Naive B cell (primary cell): ENCODE measurements at places on chromosomes 3 and 15.
A peak's percentile ranks its signal among the peaks of the same experiment; 100 is the strongest.

DNA sequence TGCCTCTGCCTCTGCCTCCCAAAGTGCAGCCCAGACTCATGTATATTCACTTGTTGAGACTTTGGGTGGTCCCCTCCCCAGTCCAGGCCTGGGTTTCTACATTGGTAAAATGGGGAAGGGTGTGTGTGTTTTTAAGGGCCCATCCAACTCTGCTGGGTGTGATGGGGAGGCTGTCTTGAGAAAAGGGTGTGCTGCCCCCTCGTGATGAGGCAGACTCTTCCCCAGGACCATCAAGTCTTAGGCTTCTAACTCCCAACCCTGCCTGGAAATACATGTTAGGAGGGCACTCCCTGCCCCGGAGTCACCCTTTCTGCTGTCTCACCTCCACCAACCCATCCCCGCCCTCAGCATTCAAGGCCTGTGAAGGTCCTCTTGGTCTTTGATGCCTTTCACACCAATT, 4.4 kb upstream of the PTPN23 start:
- DNase-seq, result no peak

GRCh38 chr3:65052101-65052500, 364.3 kb upstream of the ADAMTS9 start:
- DNase-seq, result no peak

DNA sequence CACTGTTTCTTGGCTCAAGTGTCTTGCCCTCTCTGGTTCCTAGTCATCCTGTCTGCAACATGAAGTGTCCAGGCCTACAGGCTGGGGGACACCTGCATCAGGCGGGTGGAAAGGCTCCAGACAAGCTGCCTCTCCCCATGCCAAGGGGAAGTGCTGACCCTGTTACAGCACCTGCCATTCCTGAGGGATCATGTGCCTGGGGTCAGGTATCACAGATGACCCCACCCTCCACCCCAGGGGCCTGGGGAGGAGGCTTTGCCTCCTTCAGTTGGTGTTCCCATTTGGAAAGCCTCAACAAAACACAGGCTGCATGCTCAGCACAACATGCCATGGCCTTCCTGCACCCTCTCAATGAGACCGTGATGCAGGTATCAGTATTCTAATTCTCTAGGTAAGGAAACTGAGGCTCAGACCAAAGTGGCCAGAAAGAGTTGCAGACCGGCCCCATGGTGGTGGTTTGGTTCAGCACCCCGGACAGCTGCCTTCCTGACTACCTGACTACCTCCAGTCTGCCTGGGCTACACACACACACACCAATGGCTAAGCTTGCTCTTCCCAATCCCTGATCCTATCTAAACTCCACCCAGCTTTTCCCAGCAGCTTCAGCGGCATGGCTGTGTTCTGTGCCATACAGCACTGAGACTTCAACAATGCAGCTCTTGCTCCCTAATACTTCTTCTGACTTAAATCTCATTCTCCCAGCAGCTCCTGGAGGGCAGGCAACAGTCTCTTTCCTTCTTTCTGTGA, 69.7 kb upstream of the LINGO1 start:
- no peak for DNase-seq

DNA sequence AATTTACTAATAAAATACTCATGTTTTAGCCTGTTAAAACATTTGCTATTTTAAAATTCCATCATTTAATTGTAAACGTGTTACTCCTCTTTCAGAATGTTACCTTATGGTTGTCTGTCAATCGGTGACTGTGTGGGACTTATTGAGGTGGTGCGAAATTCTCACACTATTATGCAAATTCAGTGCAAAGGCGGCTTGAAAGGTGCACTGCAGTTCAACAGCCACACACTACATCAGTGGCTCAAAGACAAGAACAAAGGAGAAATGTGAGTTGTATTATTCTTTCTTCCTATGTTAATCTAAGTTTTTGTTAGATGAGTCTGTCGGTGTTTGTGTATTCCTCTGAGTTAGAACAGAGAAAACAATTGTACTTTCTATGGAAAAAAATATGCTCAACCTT, 21.7 kb downstream of the KCNMB3 start:
- DNase-seq, result no peak

DNA sequence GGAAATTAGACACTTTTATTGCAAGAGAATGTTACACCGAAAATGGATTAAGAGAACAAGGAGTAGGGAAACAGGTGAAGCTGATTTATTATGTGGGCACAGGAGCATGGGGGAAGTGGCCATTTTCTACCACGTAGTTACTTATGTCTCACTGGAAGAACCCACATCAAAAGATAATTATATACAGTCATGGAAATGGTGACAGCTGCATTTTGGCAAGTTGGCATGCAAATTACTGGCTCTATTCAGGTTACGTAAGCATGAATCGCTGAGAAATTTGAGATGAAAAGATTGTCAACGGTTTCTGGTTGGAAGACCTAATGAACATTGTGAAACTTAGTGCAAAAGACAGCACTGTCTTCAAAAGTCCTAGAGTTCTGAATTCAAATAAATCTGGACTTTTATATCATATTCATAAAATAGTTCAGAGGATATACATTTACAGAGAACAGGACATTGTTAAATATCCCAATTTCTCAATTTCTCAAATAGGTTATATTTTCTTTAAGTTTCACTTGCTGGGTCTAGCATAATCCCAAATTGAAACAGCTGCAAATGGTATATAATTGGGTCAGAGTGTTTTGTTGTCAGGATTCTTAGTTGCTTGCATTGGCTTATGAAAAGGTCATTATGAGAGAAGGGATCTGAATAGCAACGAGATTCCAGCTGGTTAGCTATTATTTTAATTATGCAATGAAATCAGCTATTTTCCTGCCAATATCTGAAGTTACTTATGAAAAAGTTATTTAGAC, 567.8 kb downstream of the ZPLD1 start:
- no peak for DNase-seq

- DNase-seq, result no peak
Observed at GRCh38 chr3:177529071-177529550, 331.8 kb upstream of the TBL1XR1 start.

GRCh38 chr3:180250172-180250571, 213.4 kb upstream of the PEX5L start:
- no peak for DNase-seq

- no peak for DNase-seq
Observed at GRCh38 chr15:69579950-69580618, 127.5 kb downstream of the RPLP1 start.

- DNase-seq, result no peak
Observed at GRCh38 chr3:126078866-126079265, 5.1 kb downstream of the SLC41A3 start.

- no peak for DNase-seq
Observed at GRCh38 chr15:98876451-98877369, 130.9 kb downstream of the PGPEP1L start.

DNA sequence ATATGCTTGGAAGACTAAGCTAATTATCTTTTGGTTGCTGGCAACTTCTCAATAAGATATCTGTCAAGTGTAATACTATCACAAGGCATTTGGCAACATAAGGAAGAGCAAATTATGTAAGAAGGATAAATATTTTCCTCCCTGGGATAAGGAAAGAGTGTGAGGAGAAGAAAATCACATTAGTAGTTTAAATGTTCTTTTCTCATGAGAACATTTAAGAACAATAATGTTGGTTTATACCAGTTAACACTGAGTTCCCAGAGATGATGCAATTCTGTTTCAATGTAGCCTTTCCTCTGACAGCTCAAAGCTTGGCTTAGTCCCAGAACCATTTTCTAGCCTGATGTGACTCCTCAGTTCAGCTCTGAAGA, 66.1 kb upstream of the NPHP3 start:
- no peak for DNase-seq

- DNase-seq, result no peak
Observed at GRCh38 chr15:90205050-90205848, 4.1 kb downstream of the SEMA4B start.

DNA sequence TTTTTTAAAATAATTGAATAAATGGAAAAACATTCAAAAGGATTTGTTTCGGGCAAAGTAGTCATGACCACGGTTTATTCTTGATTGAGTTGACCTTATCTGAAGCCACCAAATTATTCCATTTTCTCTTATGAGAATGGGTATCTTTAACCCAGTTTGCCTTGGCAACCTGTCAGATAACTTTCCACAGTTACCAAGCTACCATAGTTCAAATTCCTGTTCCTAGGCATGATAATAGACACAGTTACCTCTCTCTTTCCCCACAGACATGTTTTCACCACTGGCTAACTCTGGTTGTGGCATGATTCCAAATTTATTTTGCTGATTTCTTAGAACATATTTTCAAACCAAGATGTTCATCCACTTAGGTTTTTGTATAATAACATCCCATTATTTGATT, 84.9 kb downstream of the NECTIN3 start:
- DNase-seq, result no peak

GRCh38 chr3:87197531-87197930, 29.6 kb upstream of the CHMP2B start:
- no peak for DNase-seq

DNA sequence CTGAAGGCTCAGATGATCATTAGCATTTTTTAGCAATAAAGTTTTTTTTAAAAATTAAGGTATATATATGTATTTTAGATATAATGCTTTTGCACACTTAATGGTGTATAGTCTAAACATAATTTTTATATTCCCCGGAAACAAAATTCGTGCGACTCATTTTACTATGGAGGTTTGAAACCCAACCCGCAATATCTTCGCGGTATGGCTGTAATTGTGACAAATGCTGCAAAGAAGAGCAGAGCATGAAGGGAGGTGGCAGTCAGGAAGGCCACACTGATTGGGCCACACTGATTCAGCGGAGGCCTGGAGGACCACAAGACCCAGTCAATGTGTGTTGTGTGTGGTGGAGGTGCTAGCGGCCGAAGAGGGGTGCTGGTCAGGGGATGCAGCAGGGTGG, 4.5 kb upstream of the CYP8B1 start:
- no peak for DNase-seq

GRCh38 chr3:194987571-194988494, 283.1 kb downstream of the XXYLT1 start:
- no peak for DNase-seq

GRCh38 chr3:107198581-107199181, 178.6 kb upstream of the CCDC54 start:
- no peak for DNase-seq

DNA sequence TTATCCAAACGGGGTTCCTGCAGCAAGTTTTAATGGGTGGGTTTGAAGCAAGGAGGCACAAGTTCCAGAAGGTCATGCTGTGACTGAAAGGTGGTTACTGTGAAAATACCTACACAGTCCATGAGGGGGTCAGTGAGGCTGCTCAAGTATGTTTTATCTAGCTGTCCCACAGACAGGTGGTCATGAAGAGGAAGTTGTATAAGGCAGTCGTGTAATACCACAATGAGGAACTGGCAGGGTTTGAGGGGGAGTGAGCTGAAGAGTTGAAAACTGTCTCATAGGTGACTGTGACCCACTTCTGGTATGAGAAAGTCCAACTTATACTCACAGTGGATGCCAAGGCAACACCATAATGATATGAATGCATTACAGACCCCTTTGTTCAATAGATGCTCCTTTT, 856.8 kb downstream of the OTOL1 start:
- DNase-seq, result no peak

GRCh38 chr15:92719021-92719420, 63.4 kb upstream of the FAM174B start:
- DNase-seq, result no peak

- DNase-seq, result no peak
Observed at GRCh38 chr15:49135911-49136310, 19.5 kb downstream of the COPS2 start.

DNA sequence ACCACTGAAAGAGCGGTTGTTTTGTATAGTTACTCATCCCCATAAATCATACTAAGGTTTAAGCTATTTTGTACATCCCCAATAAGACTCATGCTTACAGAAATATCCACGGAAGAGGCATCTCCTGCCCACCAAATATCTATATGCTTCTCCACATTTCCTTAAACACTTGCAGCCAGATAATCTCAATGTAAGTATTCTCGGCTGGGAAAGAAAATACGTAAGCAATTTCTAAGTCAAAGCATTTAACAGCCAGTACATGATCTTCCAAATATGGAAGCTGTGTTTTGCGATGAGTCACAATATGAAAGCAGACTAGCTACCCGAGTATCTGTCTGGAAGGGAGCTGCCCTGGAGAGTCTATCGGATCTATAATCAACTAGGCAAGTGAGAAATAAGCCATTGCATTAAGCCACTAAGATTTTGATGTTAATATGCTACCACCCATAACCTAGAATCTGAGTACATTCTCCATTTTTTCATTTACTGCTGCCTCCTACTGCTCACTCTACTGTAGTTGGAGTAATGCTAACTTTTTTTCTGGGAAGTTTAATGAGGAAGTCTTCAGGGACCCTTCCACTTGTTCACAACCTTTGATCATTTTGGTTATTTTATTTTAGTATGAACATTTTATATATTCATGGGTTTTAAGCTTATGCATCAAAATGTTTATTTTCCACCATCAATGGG, 26.9 kb upstream of the ZMAT3 start:
- DNase-seq, result no peak

DNA sequence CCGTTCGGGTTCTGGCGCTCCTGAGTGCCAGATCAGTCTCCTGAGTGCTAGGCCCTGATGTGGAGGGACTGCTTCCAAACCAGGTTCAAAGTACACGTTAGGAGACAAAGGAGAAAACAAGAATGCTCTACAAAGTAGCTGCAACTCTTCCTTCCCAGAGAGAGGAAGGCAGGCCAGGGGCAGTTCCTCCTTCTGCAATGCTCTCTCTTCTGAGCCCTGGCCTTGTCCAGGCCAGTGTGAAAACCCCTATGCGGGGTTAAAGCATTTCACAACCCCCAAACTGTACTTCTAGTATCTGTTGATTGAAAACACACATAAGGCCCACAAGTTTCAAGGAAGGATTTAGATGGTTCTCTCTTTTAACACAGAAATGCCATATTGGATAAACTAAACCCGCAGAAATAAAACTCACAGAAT, 9.7 kb upstream of the CALML4 start:
- no peak for DNase-seq

- peak; percentile 12 for DNase-seq
Observed at GRCh38 chr15:74540161-74540760, 759 bp upstream of the ARID3B start.

GRCh38 chr3:98977520-98977919, 76.0 kb upstream of the DCBLD2 start:
- DNase-seq, result no peak

DNA sequence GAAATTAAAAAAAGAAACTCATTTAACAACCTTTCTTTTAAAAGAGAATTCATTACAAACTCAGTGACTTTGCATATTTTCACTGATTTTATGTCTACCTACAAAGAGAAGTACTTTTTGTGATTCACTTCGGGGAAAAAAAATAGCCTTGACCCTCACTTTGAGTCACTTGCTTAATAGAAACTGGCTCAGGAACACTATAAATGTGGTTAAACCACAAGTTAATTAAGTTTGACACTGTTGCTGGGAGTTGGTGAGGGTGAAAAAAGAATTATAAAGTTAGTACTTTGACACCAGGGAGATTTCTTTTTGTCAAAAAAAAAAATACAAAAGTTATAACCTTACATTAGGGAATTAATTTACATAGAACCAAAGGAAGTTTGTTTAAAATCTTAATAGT, 810.9 kb downstream of the NR2F2 start:
- no peak for DNase-seq
